ENCODE measurements at places on chromosomes 5 and 9. TPM values are rescaled to one million over a fixed set of nuclear protein-coding genes. Genes with fewer than 3 reads are reported as not detected.

GRCh38 chr9:87502391-87503221 lies 4.9 kb downstream of the DAPK1 start:
- DNase-seq = no peak

Gene GLRA1
- total RNA-seq = not detected

Gene PCDHGB7
- total RNA-seq = 22.1 TPM

- DNase-seq = no peak
These were observed 67.9 kb upstream of the TNFSF8 start for GRCh38 chr9:114998326-114998725.

Gene OR1J2
- total RNA-seq = not detected

GRCh38 chr5:179368806-179369529 lies 23.7 kb upstream of the ADAMTS2 start:
- DNase-seq = no peak

DNA sequence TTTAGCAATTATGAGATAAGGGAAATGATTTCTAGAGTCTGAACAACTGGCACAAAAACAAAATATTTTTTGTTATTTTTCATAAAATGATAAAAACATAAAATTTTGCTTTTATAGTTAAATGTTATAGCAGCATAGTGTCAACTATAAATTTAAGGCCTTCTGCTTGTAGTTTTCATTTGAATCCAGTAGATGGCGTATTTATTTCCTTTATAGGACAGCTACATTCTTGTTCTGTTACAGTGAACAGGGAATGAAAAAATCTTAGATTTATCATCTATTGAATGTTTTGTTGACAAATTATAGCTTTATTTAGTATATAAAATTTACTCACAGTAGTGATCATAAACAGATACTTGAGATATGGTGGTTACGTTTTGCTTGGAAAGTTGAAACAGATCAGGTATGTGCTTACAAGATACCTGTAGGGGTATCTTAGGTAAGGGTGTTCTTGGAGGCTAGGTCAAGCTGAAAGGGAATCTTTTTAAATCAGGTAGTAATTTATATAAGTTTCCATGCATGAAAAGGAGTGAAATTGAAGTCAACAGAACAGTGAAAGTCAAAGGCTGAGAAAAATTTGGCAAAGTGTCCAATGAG lies 239.3 kb upstream of the GRIN3A start:
- peak; percentile 30 for DNase-seq

Gene LCN15
- total RNA-seq = not detected

- no peak for DNase-seq
These were observed 31.1 kb downstream of the RASA1 start for GRCh38 chr5:87298692-87299362.

DNA sequence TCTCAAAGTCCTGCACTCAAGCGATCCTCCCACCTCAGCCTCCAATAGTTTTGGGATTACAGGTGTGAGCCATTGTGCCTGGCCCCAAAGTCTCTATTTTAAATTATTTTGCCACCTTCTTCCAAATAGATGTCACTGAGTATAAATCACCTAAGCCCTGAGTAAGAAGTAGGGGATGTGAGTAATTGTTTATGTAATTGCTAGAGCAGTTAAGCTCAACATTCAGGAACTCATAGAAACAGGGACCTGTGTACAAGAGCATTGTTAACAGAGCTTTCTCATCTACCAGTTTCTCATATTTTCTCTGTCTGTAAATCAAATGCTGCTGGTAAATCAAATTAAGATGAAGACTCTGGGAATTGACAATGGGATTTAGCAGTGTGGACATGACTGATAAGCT lies 26.3 kb downstream of the CDK7 start:
- no peak for DNase-seq

DNA sequence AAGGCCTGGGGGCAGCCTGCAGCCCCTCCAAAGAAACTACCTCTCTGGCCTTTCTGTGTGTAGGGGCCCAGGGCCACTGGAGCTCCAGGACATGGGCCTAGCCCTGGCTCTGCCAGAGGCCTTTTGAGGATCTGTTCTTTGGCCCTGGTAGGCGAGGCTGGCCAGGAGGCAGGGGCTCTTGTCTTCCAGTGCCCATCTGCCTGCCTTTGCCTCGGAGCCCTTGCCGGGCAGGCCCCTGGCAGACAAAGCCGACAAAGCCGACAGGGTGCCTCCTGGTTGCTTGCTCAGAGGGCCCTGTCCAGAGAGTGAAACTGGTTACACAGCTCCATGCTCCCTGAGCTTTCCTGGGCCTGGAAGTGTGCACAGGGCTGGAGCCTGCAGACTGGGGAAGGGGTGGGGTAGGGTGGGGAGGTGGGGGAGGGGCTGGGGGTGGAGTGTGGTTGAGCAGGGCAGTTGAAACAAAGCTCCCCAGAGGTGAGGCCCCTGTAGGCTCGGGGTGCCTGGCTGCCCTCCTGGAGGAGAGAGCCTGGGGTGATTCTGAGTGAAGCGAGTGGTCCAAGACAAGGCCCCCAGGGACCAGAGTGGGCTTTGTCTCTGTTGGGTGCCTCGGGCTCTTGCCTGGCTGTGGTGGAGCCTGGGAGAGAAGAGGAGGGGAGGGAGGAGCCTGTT lies 29.3 kb downstream of the PTPA start:
- DNase-seq = peak; percentile 58

DNA sequence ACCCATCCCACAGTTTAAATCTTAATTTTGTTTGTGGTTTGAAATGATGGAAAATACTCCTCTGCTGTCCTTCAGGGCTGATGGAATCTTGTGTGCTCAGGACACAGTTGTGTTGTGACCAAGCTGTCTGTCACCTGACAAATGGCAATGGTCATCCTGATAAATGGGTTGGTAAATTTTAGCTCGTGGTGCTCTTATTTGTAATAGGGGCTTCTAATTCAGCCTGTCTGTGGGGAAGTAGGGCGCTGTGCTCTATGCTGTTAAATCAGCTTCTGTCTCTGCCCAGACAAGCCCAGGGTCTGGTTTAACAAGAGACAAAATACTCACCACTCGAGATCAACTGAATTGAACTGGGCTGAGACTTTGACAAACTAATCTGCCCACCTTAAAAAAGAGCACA lies 4.5 kb downstream of the LRRTM2 start:
- DNase-seq = no peak

- DNase-seq = no peak
These were observed 16.0 kb upstream of the SARDH start for GRCh38 chr9:133754187-133754586.

- no peak for DNase-seq
These were observed 20.0 kb upstream of the TIFAB start for GRCh38 chr5:135472141-135472540.

Gene SLC6A3
- total RNA-seq = not detected

DNA sequence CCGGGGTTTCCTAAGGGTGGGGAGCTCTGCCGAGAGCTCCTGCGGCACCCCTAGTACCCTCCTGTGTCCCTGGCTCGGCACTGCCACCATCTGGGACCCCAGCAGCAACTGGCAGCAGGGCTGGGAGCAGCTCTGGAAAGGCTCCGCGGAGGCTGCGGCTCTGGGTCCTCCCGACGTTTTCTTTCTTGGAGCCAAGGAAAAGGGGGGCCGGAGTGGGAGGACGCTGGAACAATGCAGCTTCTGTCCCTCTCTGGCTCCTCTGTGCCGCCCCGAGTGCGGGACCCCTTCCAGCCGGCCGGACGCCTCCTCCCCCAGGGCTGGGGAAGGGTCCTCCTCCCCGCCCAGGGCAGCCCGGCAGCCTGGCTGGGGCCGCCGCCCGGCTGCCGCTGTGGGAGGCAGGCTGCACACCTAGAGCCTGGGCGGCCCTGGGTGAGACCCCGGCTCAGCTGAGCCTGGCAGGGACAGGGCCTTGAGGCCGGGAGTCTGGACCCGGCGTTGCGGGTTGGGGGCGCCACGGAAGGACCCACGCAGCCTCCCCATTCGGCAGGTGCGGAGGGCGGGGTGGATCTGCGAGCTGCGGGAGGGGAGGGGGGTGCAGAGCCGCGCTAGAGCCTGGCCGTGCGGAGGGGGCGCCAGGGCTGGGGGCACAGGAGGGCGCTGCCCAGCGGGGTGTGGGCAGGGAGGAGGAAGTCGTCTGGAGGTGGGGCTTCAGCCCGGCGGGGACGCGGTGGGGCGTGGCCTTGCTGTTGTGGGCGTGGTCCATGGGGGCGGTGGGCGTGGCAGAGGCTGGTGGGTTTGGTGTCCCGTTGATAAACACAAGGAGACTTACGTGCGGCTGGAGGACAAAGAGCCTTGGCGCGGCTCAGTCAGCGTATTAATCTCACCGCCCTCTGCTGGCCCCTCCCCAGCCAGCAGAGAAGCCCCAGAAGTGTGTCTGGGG lies 15.1 kb downstream of the GPSM1 start:
- DNase-seq = peak; percentile 44

DNA sequence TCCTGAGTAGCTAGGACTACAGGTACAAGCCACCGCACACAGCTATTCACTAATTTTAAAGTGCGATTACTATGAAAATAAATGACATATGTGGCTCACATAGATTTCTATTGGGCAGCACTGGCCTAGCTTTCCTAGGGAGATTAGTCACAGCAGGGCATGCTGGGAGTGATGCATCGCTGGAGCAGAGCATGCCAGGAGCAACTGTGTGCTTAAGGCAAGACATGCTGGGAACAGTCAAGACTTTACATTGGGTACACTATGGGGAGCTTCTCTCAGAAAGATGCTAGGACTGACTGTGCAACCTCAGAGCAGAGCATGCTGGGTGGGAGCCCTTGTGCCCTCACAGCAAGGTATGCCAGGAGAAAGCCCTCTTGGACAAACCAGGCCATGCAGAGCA lies 9.3 kb downstream of the ST6GALNAC6 start:
- DNase-seq = no peak

DNA sequence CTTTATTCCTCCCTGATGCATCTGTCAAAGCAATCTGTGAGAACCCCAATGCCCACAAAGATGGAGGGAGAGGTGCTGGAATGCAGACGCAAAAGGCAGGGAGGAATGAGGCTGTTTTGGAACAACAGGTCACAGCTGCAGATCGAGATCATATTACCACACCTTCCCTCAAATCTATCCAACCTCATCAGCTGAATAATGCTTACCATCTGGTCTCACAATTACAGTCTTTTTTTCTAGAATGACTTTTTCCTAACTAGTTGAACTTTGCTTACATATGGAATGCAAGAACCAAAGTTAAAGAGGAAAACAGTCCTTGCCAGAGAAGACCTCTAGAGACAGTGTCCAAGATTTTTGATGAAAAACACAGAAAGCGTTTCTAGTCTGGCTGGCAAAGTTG lies 158.1 kb downstream of the LPAR1 start:
- DNase-seq = peak; percentile 88

GRCh38 chr9:30382271-30382670 lies 2002.2 kb upstream of the ACO1 start:
- DNase-seq = no peak

Gene TSSK1B
- total RNA-seq = 1.4 TPM

- DNase-seq = no peak
These were observed 96.1 kb upstream of the APC start for GRCh38 chr5:112641515-112642110.

Gene ORM2
- total RNA-seq = not detected

DNA sequence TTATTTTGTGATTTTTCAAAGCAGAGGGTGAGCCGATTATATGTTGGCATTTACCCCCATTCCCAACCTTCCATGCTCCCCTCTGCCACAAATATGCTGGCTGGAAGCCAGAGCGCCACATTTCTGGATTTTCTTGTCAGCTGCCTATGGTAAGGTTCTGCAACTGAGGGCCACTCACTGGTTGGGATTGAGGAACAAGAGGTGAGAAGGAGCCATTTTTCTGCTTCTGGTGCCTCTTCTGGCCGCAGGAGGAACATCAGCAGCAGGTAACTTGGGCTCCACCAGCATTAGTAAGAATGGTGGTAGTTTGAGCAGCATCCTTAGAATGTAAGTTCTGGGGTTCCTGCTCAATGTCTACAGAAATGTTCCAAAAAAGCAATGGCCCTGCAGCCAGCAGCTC lies 159.5 kb upstream of the MAST4 start:
- no peak for DNase-seq

Gene CDX1
- total RNA-seq = 0.65 TPM
